ENCODE measurements at places on chromosomes 6 and 20. TPM values are rescaled to one million over a fixed set of nuclear protein-coding genes. Genes with fewer than 3 reads are reported as not detected.

The SNX21 gene
- 16.4 TPM for total RNA-seq

The ADTRP gene
- 1.4 TPM for total RNA-seq

- no peak overlapping the region for H3K4me3 ChIP-seq
- H3K4me1 ChIP-seq = peaks cover 17% of the 10 kb centered on the region
- H3K36me3 ChIP-seq = peaks cover 5% of the 10 kb centered on the region
- peaks cover 9% of the 10 kb centered on the region for H3K27me3 ChIP-seq
Measured at GRCh38 chr6:166904101-166904746, 52.1 kb downstream of the RNASET2 start.

- no peak for DNase-seq
- H3K36me3 ChIP-seq = no peaks in the 10 kb centered on the region
- H3K4me1 ChIP-seq = no peaks in the 10 kb centered on the region
- H3K27ac ChIP-seq = no peak overlapping the region
- peaks cover 11% of the 10 kb centered on the region for H3K27me3 ChIP-seq
- H3K4me3 ChIP-seq = no peak overlapping the region
Measured at GRCh38 chr20:63293871-63294535, 1.0 kb downstream of the COL20A1 start.

DNA sequence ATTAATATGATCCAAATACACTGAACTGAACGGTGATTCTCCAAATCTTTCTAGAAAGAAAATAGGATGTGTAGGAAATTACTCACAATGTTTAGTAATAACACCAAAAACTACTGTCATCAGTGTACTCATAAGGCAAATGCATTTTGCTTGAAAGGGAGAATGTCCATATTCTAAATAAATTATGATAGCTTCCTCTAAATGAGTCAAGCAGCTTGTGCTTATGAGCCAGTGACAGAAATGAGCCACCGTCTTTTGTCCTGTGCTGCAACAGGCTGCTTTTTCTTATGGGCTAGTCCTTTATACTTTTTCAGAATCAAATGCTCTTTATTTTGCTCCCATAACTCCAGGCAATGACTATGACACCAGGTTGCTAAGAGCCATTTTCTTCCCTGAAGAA lies 4.5 kb upstream of the ZNF451 start:
- peaks cover 5% of the 10 kb centered on the region for H3K36me3 ChIP-seq
- no peaks in the 10 kb centered on the region for H3K27me3 ChIP-seq
- H3K27ac ChIP-seq = no peak overlapping the region

The DPPA5 gene
- not detected for total RNA-seq

- peaks cover 5% of the 10 kb centered on the region for H3K27me3 ChIP-seq
- H3K4me3 ChIP-seq = peak overlapping the region; percentile 96
- DNase-seq = peak; percentile 79
Measured at GRCh38 chr6:121436960-121437850, 1.8 kb downstream of the GJA1 start.

DNA sequence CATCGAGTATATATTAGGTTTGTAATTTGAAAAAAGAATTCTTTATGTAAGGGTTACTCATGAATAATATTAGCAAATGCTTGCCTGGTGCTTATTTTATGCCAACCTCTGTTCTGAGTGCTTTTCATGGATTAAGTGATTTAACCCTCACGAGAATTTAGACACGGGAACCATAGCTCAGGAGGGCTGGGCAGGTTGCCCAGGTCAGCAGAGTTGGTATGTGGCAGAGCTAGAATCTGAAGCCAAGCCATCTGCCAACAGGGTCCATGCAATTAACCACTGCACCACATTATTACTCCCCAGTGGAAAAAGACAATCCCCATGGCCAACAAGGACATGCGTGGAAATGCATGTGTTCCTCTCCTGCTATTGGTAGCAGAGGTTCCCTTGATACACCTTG lies 345.6 kb downstream of the CDC5L start:
- H3K4me3 ChIP-seq = no peak overlapping the region
- peaks cover 13% of the 10 kb centered on the region for H3K4me1 ChIP-seq
- no peaks in the 10 kb centered on the region for H3K36me3 ChIP-seq
- DNase-seq = no peak

The KCNQ5 gene
- total RNA-seq = 1.7 TPM

The ULBP3 gene
- 4.4 TPM for total RNA-seq

The FHL5 gene
- 0.14 TPM for total RNA-seq

- peaks cover 4% of the 10 kb centered on the region for H3K4me1 ChIP-seq
- no peak overlapping the region for H3K27ac ChIP-seq
- H3K4me3 ChIP-seq = no peak overlapping the region
- H3K36me3 ChIP-seq = no peaks in the 10 kb centered on the region
Measured at GRCh38 chr6:146949425-146949824, 254.8 kb upstream of the STXBP5 start.

DNA sequence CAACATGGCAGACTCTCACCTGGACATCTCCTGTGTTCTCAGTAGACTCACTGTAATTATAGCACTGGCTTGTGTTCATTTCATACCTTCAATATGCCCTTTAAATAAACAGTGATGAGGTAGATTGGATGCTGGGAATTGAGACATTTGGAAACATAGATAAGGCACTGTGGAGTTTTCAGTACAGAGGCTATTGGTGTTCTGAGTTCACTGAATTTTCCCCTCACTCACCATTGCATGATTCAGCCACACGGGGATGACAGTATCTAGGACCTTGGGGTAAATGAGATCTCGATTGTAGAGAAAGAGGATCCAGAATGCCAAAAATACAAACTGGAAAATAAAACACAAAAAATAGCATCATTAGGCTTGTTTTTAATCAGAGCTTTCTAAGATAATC lies 12.6 kb downstream of the ADTRP start:
- no peak overlapping the region for H3K27ac ChIP-seq
- no peaks in the 10 kb centered on the region for H3K36me3 ChIP-seq

DNA sequence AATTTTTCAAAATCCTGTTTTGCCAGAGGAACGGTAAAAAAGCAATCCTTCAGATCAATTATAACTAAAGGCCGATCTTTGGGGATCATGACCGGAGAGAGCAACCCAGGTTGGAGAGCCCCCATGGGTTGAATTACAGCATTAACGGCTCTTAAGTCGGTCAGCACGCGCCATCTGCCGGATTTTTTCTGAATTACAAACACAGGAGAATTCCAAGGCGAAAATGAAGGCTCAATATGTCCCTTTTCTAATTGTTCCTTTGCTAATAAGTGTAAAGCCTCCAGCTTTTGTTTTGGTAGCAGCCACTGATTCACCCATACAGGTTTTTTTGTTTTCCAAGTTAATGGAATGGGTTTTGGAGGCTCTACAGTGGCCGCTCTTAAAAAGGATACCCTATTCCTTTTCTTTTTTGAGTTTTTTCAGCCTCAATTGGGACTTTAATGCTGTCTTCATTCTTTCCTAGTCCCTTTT lies 16.9 kb upstream of the PTCRA start:
- no peaks in the 10 kb centered on the region for H3K36me3 ChIP-seq
- H3K4me1 ChIP-seq = peaks cover 24% of the 10 kb centered on the region
- H3K27me3 ChIP-seq = no peaks in the 10 kb centered on the region
- no peak for DNase-seq
- peak overlapping the region; percentile 26 for H3K27ac ChIP-seq
- H3K4me3 ChIP-seq = peak overlapping the region; percentile 71

DNA sequence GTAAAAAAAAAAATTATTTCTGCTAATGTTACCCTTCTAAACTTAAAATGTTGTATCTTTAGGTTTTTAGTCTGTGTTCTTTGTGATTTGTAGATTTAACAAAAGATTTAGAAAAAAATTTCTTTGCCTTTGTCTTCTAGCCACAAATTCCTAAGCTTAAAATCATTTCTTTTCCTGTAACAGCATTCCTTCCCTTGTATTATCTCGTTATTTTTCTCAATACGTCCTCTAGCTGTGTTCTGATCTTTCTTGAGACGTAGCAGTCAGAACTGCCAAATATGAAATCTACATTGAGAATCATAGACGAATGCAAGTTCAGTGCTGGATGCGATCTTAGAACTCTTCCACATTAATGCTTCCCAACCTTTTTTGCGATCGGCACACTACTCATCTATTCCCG lies 283.1 kb downstream of the UTRN start:
- no peaks in the 10 kb centered on the region for H3K4me1 ChIP-seq
- H3K27me3 ChIP-seq = no peaks in the 10 kb centered on the region
- peaks cover 12% of the 10 kb centered on the region for H3K36me3 ChIP-seq
- no peak for DNase-seq
- no peak overlapping the region for H3K4me3 ChIP-seq

DNA sequence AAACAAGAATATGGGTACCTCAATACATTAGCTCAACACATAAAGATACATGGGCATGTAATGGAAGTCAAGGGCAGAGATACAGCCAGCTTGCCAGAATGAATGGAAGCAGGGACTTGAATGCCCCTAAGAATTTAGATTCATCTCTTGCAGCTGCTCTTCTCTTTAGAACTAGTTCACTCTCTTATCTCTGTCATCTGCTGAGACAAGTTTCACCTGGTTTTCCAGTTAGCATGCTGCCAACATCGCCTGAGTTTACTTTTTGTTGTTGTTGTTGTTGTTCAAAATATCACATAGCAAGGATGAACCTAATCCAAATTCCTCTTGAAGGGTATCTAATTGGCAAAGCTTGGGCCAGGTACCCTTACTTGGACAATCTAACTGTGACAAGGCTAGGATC lies 14.1 kb upstream of the PAQR8 start:
- H3K27me3 ChIP-seq = no peaks in the 10 kb centered on the region
- H3K36me3 ChIP-seq = no peaks in the 10 kb centered on the region
- no peak overlapping the region for H3K4me3 ChIP-seq
- no peak for DNase-seq
- peaks cover 8% of the 10 kb centered on the region for H3K4me1 ChIP-seq

The TBXT gene
- 0.85 TPM for total RNA-seq

DNA sequence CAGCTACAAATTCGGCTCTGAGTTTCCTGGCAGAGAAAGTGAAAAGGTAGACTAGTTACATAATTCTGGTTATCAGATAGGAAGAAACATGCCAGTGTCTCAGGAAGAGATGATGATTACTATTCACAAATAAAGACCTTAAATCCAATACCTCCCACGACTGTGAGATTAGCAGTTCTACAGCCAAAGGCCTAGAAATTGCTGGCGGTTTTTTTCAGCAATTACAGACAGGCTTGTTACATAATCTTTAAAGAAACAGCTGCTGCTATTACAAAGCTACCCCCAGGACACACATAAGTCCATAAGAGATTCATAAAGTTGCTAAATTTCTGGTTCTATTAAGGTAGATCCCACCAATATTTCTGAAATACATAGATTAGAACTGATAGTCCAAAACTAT lies 40.2 kb downstream of the PIGU start:
- no peak overlapping the region for H3K4me3 ChIP-seq
- H3K4me1 ChIP-seq = peaks cover 9% of the 10 kb centered on the region
- H3K27me3 ChIP-seq = no peaks in the 10 kb centered on the region

The TFAP2B gene
- total RNA-seq = 11.6 TPM

- no peak overlapping the region for H3K4me3 ChIP-seq
- no peak overlapping the region for H3K27ac ChIP-seq
- no peak for DNase-seq
- H3K36me3 ChIP-seq = peaks cover 11% of the 10 kb centered on the region
- H3K27me3 ChIP-seq = no peaks in the 10 kb centered on the region
- peaks cover 36% of the 10 kb centered on the region for H3K4me1 ChIP-seq
Measured at GRCh38 chr20:53245574-53245973, 273.4 kb downstream of the TSHZ2 start.

- no peaks in the 10 kb centered on the region for H3K36me3 ChIP-seq
- DNase-seq = no peak
- H3K4me1 ChIP-seq = no peaks in the 10 kb centered on the region
- H3K4me3 ChIP-seq = no peak overlapping the region
- H3K27ac ChIP-seq = no peak overlapping the region
Measured at GRCh38 chr6:132209351-132209750, 191.9 kb downstream of the MOXD1 start.

The C20orf144 gene
- 0.29 TPM for total RNA-seq

DNA sequence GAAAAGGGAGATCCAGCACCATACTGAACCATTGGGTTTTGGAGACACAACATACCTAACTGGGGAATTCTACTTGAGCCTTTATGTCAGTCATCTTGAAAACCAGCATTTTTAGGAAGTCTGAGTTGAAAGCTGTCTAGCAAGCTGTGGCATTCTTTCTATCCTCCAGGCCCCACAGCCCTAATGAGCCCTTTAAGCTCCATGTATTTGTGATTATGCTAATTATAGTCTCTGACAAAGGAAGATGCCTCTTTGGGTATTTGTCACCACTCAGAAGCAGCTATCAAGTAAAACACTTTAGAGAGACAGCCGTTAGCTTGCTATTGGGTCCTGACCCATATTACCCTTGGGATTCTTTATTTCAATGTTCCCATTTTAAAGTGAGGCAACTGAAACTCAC lies 159.5 kb upstream of the MANEA start:
- no peaks in the 10 kb centered on the region for H3K36me3 ChIP-seq
- no peaks in the 10 kb centered on the region for H3K4me1 ChIP-seq
- H3K27me3 ChIP-seq = no peaks in the 10 kb centered on the region
- H3K27ac ChIP-seq = no peak overlapping the region

DNA sequence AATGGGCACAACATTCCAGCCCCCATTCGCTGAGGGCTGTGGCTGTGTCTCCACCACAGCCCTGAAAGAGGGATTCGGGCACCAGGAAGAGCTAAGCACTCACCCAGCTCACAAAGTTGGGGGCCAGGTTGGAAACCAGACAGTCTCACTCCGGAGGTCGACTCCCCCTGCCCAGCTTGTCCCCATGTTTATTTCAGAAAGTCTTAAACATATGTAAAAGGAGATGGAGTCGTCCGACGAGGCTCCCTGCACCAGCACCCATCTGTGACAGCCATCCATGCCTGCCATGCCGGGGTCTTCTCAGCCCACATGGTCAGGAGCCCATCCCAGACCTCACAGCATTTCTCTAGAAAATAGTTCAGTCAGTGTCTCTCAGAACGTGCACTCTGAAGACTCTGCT lies 63.6 kb upstream of the STX16 start:
- H3K36me3 ChIP-seq = no peaks in the 10 kb centered on the region
- H3K27ac ChIP-seq = no peak overlapping the region
- H3K4me1 ChIP-seq = peaks cover 11% of the 10 kb centered on the region
- no peak overlapping the region for H3K4me3 ChIP-seq

The NRN1 gene
- 6.3 TPM for total RNA-seq

The CLIC1 gene
- total RNA-seq = 294 TPM

Measured in type B pancreatic cell (in vitro differentiated cells).